DMS79 (cell line): ENCODE measurements at places on chromosomes 2 and 18.

DNA sequence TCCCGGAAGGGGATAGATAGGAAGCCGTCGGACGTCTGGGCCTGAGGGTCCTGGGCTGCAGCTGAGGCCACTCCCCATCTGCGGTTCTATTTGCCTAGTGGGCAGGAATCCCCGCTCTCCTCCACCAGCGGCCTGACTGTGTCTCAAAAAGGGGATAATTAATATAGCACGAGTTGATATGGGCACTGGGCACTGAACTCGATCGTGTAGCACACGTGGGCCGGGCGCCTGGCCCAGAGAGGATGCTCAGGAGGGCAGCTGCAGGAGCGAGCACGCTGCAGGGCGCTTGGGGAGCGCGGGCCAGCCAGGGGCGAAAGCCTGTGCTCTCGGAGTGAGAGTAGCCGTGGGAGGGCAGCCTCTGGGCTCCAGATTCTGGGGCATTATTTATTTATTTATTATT is 8.8 kb upstream of the GBX2 start:
- DNase-seq, result no peak

DNA sequence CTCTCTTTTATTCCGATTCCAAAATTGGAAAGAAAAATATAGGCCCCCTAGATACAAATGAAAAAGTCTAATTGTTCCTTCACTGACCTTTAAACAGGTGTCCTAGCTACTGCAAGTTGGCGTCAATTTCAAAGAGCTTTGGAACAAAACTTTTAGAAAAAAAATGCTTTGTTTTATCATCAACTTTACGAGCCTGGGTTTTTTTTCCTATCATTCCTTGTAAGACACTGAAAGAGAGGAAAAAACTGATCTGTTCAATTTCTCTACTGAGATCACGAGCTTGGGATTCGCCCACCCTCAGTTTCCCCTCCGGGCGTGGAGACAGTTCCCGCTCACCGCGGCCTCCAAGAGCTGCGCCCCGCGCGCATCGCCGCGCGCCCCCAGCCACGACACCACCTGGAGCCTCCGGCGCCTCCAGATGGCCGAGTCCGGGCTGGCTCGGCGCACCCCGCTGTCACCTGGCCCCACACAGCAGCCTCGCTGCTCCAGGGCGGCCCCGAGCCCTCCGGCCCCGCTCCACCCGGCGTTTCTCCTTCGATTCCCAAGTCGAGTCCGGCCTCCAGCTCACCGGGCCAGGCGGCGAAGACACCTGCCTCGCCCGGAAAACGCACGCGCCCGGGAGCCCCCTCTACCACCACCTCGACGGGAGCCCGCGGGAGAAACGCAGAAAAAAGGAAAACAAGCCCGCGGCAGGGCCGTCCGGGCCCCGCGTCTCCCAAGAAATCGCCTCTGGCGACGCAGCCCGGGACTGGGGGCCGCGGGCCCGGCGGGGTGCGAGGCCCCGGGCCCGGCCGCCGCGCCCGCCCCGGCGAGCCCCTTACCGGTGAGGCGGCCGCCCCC is 656 bp downstream of the TBC1D8 start:
- no peak for DNase-seq

DNA sequence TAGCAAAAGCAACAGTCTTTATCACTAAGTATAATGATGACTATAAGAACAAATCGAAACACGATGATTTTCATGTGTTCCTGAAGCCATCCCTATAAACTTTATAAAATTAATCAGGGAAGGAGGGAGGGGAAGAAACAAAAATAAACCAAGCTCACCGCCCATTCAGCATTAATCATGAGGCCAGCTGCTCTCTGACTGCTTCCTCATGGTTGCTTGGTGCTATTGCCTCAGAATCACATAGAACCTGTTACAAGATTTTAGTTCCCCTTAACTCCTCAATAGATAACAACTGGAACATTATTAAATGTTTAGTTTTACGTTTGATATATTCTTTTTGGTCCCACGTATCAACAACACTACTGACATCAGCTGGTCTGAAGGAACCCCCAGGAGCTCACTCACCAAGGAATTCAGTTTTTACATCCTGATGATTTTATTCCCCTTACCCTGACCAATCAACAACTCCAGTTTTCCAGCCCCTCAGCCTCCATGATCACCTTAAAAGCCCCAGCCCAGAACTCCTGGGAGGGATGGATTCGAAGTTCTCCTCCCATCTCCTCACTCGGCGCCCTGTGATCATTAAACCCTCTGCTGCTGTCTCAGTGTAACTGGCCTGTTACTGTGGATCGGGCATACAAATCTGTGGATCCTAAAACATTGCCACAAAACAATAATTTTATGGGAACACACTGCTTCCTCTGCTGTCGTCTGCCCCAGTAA is 10.6 kb upstream of the HNRNPLL start:
- DNase-seq, result no peak

DNA sequence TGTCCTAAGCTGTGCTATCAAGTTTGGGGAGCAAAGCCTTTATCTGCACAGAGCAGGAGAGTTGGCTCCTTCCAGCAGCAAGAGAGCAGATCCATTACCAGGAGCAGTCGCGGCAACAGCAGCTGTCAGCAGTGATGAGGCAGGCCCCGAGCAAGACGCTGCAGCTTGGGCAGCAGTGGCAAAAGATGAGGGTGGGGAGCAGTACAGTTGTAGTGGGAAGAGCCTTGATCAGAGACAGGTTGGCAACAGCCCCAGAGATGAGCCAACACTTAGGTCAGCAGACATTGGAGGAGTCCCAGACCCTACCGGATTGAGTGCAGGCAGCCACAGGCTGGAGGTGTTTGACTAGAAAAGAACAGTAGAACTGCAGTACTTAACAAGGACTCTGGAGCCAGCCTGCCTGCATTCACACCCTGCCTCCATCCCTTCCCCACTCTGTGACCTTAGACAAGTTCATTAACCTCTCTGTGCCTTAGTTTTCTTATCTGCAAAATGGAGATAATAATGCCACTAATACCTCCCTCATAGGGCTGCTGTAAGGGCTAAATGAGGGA is 117.1 kb upstream of the SERTAD2 start:
- no peak for DNase-seq

DNA sequence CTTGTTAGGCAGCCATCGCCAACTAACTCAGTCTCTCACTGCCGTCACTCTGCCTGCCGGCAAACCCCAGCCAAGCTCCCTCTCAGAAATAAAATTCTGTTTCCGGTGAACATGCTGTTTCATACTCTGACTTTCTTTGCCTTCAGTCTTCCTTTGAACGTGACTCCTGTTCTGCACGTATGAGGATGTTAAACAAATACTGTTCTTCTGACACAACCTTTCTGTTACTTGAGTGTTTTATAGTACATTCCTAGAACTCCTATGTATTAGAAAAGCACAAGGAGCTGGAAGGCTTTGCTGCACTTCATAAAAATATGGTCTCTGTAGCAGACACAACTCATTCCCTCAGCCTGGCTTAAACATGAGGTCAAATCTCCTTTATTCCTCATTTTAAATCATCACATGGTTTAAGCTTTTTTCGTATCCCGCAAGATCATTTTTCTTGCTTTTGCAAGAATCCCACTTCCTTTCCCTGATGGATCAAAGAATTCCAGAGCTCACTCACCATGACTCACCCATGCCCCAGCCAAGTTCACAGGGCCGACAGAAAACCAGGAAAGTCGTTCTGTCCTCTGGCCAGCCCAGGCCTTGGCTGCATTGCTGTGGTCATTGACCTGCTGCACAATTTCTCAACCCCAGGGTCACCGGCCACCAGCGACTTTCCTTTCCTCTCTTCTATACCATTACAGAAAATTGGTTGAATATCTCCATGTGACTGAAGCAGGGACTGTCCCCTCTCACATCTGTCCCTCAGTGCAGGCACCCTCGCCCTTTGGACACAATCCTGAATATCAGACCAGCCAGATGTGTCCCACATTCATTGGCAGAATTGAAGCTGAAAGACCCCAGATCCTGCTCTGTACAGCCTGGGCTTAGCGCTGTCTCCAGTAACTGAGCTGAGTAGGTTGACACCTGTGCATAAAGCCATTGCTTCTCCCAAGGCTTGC is 183.1 kb upstream of the ARL4C start:
- no peak for DNase-seq

- no peak for DNase-seq
Observed at GRCh38 chr2:234313558-234313957, 183.3 kb downstream of the ARL4C start.

- DNase-seq, result no peak
Observed at GRCh38 chr2:98488252-98488651, 43.6 kb downstream of the INPP4A start.

GRCh38 chr2:234716271-234716670 is 219.4 kb upstream of the ARL4C start:
- no peak for DNase-seq

GRCh38 chr2:29405266-29405665 is 290.1 kb downstream of the CLIP4 start:
- DNase-seq, result peak; percentile 71

- no peak for DNase-seq
Observed at GRCh38 chr2:240557101-240557751, 562 bp downstream of the ANKMY1 start.

DNA sequence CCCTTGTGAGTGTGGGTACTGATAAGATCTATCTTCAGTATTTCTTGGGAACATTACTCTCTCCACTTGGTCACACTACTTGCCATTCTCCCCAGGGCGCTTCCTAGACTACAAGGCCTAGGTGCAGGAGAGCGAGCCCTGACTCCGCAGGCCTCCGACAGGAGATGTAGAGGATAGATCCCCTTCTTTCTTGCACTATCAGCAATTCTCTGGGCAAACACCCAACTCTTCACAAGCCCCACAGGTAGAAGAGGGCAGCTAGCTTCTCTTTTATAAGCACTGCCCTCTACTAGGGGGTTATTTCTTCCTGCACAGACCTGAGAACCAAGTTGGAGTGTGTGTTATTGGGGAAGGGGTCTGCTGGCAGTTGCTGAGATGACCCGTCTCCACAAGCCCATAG is 10.7 kb upstream of the RMDN2 start:
- no peak for DNase-seq

GRCh38 chr18:21191596-21192307 is 50.3 kb upstream of the GREB1L start:
- DNase-seq, result no peak

- DNase-seq, result no peak
Observed at GRCh38 chr2:59151805-59152204, 910.7 kb upstream of the FANCL start.

DNA sequence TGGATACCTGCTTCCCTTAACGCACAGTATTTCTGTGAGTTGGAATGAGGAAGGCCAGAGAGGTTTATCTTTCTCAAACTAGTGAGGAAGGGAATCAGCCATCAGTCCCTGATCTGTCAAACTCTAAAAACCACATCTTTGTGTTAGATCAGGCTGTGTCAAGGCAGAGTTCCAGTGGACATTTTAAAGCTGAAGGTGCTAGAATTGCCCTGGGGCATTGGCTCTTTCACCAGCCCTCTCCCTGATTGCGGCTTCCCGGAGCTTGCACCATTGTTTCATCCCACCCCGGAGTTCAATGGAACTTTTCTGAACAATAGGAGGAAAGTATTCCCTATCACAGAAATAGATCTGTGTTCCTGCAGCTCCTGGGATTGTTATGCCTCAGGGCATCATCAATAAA is 110.2 kb downstream of the RNF144A start:
- no peak for DNase-seq

DNA sequence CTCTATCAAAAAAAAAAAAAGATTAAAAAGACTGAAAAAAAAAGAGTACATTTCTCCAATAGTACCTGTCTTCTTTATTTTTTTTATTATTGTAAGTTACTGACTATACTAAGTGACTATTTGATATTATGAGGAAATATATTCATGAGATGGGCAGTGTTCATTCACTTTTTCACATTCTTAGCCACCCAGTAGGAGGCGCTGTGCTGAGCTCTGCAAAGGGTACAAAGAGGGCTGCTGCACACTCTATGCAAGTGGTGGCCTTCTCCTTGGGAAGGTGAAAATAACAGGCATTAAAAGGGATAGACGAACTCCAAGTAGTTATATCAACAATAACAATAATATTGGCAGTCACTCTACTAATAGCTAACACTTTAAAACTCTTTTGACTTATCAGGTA is 1034.9 kb upstream of the FANCL start:
- no peak for DNase-seq

- DNase-seq, result no peak
Observed at GRCh38 chr2:169711751-169712509, 17.7 kb downstream of the PHOSPHO2 start.

- no peak for DNase-seq
Observed at GRCh38 chr18:76468345-76469304, 26.4 kb downstream of the ZNF516 start.

GRCh38 chr2:226798422-226799210 is 1.0 kb downstream of the IRS1 start:
- peak; percentile 20 for DNase-seq

DNA sequence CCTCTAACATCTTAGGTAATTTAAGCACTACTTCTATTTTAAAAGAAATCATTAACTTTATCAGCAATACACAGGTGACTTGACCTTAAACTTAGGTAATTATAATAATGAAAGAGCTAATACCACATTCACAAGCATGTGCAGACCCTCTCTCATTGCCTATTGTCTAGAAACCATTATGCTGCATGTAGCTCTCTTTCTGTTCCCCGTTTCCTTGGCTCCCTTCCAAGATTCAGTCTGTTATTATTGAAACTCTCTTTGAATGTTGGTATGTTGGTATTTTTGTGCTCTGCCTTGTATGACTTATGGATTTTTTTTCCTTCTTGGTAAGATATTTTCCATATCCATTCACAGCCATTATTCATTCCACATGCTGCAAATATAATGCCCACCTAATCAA is 201.2 kb downstream of the CDCA7 start:
- DNase-seq, result peak; percentile 43

DNA sequence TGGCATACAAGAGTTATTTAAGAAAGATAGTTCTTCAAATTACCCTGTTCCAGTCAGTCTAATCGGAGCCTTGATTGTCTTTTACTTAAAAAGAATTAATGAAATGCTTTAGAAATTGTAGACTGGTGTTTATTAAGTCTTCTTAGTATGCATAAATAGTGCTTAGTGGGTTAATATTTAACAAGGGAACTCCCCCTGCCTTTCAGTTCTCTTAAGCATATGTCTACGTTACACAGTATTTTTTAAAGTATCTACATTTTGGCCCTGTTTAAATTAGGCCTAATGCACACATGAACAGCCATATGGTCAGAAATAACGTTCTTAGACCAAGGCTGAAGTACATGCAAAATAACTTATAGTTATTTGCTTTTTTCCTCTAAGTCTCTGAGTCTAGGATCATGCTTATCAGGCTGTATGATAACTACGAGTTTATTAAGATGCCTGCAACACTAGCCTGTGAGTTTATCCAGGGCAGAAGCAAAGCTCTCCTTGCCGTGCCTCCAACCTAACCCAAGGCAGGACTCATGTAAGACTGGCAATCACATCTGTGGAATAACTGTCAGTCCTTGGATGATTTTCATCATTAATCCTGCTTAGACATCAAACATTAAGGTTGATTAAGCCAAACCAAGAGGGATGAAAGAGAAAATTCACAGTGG is 6.7 kb downstream of the BCL2 start:
- no peak for DNase-seq

GRCh38 chr2:191866195-191866594 is 19.3 kb upstream of the CAVIN2 start:
- DNase-seq, result no peak
